EH (cell line): ENCODE measurements at places on chromosomes 12 and 14.

DNA sequence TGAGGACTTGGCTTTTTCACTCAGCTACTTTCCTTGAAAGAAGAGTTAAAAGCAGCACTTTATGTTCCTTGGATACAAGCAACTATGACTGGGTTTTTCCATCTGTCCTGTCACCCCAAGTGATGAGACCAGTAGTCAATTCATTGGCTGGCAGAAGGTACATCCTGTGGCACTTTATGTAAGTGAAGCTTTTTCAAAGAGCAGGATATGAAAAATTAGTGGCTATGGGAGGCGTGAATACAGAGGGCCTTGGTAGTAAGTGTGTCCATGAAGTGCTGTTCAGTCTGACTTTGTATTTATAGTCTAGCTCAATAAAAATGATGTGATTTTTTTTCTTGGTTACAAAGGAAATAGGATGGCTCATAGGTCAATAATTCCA, 68.8 kb downstream of the DRAM1 start:
- peak; percentile 10 for DNase-seq

DNA sequence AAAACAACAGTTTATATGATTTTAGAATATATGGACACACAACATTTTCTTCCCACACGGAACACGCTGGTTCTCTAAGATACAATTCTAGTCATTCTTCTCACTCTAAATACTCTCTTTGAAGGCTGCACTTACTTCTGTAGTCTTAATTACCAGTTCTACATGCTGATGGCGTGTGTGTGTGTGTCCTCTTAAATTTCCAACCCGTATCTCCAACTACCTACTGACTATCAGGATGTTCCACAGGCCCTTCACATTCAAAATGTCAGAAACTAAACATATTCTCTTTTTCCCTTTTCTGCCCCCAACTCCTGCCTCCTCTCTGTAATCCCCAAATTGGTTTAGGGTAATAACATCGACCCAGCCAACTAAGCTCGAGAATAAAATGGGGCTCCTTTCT, 75.2 kb downstream of the DUSP16 start:
- DNase-seq, result no peak

DNA sequence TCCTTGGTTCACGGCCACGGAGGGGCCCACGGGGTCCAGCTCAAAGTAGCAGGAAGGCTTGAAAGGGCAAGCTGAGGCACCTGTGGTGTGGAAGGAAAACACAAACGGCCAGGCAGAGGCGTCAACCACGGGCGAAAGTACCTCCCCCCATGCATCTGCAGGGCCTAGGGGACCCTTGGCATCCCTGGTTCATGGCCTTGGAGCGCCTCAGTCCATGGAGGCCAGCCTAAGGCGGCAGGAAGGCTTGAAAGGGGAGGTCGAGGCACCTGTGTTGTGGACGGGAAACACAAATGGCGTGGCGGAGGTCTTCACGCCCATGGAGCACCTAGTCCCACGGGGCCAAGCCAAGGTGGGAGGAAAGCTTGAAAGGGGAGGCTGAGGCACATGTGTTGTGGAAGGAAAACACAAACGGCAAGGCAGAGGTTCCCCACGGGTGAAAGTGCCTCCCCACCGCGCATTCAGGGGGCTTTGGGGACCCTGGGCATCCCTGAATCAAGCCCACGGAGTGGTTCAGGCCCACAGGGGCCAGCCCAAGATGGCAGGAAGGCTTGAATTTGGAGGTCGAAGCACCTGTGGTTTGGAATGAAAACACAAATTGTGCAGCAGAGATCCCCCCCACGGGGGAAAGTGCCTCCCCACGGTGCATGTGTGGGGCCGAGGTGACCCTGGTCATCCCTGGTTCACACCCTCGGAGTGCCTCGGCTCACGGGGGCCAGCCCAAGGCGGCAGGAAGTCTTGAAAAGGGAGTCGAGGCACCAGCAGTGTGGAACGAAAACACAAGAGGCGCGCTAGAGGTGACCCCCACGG, 380.8 kb downstream of the ALG10 start:
- no peak for DNase-seq

DNA sequence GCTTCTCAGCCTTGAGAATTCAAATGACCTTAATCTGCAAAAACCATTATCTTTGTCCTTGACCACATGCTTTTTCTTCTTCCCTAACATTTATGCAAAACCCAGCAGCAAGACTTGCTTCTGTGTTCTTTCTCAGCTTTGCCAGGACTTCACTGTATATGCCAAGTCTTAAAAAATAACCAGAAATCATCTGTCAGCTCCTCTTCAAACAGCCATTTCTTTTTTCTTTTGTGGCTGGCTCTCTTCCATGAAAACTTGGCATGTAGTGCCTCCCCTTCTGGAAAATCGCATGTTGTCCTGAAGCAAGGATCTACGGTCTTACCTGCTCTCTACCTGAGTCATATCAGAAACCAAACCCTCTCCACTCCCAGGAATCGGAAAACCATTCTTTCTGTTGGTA, 364.9 kb downstream of the RPS29 start:
- no peak for DNase-seq

- DNase-seq, result no peak
Observed at GRCh38 chr12:104599272-104600035, 142.7 kb downstream of the CHST11 start.

GRCh38 chr14:98375566-98375965, 896.4 kb downstream of the BCL11B start:
- no peak for DNase-seq

GRCh38 chr12:84634526-84634925, 278.1 kb downstream of the SLC6A15 start:
- DNase-seq, result no peak

DNA sequence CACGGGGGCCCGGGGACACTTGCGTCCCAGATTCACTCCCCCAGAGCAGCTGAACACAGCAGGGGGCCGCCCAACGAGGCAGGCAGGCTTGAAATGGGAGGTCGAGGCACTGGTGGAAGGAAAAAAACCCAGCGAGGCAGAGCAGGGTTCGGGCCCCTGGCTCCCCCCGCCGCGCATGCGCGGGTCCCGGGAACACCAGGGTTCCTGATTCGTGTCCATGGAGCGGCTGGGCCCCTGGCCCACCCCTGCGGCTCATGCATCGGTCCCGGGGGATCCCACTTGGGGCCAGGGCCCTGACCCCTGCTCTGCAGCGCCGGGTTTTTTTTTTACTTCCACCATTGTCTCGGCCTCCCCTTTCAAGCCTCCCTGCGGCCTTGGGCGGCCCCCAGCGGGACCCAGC, 321.5 kb downstream of the ALG10 start:
- no peak for DNase-seq

DNA sequence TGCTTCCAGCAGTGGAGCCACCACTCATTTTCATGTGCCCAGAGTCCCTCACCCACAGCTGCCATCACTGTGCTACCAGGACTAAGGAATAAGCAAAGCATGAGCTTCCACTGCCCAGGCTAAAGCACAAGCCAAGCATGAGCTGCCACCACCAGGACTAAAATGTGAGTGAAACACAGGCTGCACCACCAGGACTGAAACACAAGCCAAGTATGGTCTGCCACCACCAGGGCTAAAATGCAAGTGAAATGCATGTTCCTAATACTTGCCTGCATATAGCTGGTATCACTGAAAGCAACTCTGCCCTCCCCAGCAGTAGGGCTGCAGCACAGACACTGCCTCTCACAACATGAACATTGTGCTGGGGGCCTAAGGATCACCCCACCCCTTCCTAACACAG, 30.0 kb downstream of the CEP83 start:
- DNase-seq, result peak; percentile 43
